ENCODE measurements at places on chromosomes 4 and X.

DNA sequence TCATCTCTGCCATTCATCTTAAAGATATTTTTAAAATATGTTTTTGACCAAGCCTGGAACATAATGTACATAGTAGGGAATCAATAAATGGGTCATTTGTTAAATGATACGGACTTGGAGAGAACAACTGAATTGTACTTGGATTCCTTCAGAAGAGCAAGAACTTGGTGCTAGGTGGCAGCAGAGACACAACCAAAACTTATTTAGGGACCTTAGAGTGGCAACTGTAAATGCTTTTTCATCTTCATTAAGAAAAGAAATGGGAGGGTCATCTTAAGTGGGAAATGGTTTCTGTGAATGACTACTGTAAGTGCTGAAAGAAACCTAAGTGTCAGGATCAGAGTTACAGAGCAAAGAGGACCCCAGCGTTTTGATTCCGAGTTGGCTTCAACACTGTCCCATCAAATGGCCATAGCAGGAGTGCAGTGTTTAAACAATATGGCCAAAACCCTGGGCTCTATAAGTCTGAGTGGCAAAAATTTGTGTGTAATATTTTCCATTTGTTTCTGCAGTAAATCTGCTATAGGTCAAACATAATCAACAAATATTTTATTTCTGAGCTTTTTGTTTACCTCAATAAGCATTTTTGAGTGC lies 213.6 kb downstream of the PALLD start:
- no peak for DNase-seq

- DNase-seq, result no peak
Observed at GRCh38 chr4:80172203-80172602, 25.1 kb upstream of the PRDM8 start.

DNA sequence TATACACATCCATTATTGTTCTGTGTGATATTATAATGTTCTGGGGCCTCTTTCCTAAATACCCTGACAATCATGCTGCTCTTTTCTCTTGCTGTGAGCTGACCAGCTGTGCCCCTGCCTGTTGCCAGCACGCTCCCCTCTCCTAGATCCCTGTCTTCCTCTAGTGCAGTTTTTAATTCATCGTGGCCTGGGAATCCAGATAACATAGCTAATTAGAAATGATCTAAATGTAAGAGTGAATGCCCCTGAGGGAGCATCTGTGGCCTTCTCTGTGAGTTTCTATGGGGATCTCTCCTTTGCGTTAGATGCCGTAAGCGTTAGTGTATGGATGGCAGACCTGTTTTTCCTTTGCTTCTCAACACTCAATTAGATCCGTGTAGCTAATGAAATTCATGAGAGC lies 434.3 kb downstream of the SPRY1 start:
- no peak for DNase-seq

- no peak for DNase-seq
Observed at GRCh38 chrX:7330556-7330955, 182.6 kb upstream of the PUDP start.

DNA sequence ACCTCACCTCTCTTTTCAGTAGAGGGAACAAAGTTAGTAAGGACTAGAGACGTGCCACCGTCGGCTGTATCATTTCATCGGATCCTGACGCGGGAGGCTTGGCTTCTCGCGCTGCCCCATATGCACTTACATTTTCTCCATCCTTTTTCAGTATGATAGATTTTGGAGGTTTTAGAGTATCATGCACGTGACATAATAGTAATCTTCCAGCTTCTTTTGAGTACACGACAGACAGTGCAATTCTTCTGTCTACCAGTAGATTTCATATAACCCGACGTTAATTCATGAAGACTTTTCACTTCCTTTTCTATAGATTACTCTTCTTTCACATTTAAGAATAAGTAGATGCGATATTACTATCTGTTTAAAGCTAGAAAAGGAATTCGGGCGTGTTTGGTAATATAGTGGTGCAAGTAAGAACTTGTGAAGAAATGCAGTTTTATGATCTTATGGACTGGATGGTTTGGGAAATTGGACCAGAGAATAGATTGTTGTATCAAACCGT lies 1.0 kb downstream of the CDS1 start:
- no peak for DNase-seq

DNA sequence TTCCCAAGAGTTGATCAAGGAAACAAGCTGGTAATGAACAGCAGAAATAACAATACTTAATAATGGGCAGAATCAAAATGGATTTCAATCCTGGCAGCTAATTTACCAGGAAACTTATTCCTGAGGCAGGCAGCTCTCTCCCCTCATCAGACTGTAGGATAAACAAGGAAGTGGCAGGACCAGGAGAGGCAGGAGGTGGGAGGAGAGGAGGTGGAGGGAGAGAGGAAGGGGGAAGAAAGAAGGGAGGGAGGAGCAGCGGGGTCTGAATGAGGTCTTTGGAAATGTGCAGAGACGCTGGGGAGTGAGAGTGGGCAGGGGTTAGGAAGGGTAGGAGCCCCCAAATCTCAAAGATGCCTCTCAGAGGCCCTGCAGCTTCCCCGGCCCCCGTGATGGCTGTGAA lies 231.5 kb downstream of the BCOR start:
- DNase-seq, result no peak

DNA sequence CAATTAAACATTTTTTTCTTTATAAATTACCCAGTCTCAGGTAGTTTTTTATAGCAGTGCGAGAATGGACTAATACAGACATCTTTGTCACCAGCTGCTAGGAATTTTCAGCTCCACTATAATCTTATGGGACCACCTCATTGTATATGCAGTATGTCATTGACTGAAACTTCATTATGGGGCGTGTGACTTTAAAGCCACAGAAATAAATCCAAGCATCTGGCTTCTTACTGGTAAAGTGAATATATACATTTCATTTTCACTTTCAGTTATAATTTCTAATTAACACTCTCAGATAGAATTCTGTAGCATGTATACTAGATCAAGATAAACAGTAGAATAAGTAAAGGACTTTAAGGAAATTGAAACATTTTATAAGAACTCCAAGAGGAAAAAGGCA lies 21.9 kb downstream of the IL15 start:
- no peak for DNase-seq

DNA sequence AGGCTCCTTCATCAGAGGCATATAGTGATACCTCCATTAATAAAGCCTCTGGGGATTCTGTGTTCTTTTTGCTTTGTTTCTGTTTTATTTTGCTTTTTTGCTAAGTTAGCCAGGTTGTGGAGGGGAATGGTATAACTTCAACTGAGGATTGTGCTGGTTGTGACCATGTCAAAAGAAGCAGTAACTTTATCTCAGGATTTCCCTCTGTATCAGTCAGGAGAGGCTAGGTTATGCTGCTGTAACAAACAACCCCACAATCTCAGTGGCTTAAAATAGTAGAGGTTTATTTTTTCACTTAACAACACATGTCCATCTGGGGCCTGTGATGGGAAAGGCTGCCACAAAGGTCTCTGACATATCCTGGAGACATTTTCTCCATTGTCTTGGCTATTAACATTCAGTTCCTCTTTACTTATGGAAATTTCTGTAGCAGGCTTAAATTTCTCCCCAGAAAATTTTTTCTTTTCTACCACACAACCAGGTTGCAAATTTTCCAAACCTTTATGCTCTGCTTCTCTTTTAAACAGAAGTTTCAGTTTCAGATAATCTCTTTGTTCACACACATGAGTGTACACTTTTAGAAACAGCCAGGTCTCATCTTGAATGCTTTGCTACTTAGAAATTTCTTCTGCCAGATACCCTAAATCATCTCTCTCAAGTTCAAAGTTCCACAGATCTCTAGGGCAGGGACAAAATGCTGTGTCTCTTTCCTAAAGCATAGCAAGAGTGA lies 64.7 kb downstream of the UCHL1 start:
- DNase-seq, result no peak
